Lung (tissue), 17 donors: ENCODE measurements at places on chromosomes 4 and X.

DNA sequence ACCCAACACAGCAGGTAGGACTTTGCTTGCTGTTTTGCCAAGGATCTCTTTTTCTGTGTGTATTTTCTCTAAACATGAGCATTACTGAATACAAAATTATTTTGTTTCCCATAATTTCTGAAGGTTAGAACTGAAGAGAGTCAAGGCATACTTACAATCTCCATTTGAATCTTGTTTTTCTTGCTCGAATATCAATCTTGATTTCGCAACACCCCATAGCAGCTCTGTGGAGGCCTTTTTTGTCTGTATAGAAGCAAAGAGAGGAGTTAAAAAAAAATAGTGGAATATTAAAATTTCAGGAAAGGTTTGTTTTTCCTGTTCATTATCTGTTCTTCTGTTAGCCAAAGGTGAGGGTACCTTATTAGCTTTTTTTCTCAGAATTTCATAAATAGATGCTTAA lies 92.9 kb downstream of the TNIP2 start:
- no peak for DNase-seq

GRCh38 chr4:37440501-37440900 lies 196.0 kb downstream of the NWD2 start:
- DNase-seq, result no peak

DNA sequence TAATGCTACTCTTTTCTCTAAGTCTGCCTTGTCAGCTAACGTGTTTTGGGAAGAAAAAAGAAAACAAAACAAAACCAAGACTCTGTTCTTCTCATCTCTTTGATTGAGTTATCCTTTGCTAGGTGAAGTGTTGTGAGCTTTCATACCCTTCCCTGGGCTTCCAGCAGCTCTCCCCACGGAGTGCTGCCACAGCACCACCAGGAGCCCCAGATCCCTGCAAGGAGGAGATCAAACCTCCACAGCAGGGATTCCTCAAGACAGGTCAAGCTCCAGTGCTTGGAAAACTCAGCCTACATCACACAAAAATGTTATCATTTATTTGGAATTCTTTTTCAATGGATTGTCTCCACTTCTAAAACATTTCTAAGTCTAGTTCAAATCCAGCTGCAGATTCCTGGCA lies 1981.9 kb upstream of the TENM3 start:
- DNase-seq, result no peak

- DNase-seq, result no peak
These were observed 21.6 kb downstream of the ADD1 start for GRCh38 chr4:2865196-2865780.

- DNase-seq, result no peak
These were observed 50.0 kb upstream of the BRS3 start for GRCh38 chrX:136437774-136438173.

- no peak for DNase-seq
These were observed 521.2 kb downstream of the MID1IP1 start for GRCh38 chrX:39322496-39322895.

DNA sequence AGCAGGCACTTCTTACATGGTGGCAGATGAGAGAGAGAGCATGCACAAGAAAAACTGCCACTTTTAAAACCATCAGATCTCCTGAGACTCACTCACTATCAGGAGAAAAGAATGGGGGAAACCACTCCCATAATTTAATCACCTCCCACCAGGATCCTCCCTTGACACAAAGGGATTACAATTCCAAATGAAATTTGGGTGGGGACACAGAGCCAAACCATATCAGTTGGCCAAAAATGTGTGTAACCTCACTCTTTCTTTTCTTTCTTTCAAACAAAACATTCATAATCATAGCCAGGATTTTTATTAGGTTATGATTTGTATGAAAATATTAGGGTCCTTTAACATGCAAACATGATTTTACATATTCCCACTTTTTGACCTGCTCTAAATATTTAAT lies 222.1 kb downstream of the PCDH18 start:
- no peak for DNase-seq

DNA sequence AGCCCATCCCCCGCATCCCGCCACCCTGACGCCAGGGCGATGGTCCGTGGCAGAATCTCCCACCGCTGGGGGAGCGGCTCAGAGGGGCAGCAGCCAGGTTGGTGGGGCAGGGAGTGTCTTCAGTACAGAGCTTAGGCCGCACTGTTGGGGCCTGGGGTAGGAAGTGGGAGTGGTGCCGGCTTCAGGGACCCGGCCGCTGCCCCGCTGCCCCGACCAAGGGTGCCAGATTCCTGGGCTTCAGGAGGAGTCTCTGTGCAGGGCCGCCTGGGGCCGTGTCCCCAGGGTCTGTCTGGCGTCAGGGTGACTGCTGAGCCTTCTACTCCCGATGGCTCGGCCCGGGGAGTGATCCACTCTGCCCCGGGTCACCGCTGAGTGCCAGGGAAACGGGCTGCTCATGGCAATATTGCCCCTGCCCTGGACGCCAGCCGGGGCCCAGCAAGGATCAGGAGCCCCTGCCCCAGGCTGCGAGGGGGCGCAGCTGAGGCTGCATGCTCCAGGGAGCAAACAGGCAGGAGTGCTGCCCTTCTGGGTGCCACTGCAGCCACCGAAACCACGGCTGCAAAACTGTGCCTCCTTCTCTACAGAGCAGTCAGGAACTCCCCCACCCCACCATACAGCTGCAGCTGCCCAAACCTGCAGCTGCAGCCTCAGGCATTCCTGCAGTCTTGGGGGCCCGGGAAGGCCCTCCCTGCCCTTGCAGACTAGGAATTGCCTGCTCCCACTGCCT lies 1206.1 kb downstream of the ARAP2 start:
- no peak for DNase-seq

- DNase-seq, result no peak
These were observed 74.8 kb upstream of the CPXCR1 start for GRCh38 chrX:88672261-88672660.

- DNase-seq, result no peak
These were observed 9.2 kb upstream of the TREX2 start for GRCh38 chrX:153454901-153455550.

DNA sequence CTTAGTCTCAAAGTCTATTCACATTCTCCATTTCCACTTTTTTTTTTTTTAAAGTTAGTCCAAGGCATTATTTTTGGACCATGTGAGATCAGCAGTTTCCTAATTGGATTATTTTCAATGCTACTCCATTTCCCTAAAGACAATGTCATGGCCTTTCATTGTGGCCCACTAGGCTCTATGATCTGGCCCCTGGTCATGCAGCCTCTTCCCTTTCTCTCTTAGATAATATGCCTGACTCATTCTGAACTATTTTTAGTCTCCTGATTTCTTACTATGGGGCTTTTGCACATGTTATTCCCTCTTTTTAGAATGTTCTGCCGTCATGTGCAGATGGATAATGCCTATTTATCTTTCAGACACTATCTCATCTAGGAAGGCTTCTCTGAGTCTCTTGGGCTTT lies 157.3 kb downstream of the TMA16 start:
- DNase-seq, result no peak

GRCh38 chr4:183766140-183766539 lies 107.0 kb downstream of the TRAPPC11 start:
- no peak for DNase-seq

GRCh38 chr4:8050555-8051206 lies 107.9 kb downstream of the ABLIM2 start:
- peak; percentile 97 for DNase-seq

DNA sequence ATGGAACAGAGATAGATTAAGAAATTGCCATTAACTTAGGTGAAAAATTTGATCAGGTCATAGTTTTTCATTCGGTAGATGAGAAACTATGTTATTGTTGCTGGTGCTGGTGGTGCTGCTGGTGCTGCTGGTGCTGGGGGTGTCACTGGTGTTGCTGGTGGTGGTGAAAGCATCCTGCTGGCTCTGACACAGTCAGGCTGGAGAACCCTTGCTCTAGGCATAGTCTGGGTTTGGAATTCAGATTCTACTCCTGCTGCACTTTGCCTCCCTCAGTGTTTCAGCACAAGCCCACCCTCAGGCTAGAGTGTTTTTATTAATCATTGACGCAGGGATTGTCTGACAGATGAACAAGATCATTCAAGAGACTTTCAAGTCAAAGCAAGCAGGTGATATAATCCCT lies 80.2 kb downstream of the USP46 start:
- DNase-seq, result no peak

DNA sequence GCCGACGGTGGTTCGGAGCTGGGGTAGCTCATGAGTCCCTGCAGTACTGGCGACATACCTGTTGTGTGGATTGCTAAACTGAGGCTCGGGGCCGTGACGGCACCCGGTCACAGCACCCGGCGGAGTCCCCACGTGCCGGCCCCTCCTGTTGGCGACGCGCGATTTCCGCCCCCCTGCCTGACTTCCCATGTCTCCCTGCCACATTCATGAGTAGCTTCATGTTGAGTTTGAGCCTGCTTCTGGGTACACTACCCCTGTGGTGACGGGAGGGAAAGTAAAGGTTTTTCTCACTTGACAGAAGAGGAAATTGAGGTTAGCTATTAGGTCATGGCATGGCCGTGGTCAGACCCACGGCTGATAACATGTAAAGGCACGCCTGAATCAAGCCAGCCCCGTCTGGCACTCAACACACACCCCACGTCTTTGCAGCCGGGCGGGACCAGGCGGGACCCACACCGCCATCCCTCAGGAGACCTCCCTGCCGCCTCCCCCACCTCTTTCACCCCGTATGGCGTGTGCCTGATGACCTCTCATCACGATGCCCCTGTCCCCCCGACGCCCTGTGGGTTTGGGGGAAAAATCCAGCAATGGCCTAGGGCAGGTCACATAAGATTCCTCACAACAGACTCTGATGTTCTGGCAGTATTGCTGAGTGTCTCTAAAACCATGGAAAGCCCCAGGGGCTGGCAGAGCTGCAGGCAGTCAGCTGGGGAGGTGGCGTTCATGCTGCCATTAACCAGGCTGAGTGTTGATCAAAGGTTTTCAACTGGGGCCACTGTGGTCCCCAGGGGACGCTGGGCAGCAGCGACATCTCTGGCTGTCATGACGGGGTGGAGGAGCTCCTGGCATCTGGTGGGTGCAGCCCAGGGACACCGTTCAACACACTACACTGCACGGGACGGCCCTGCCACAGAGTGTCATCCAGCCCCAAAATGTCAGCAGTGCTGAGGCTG lies 29.2 kb downstream of the P2RY8 start:
- no peak for DNase-seq

DNA sequence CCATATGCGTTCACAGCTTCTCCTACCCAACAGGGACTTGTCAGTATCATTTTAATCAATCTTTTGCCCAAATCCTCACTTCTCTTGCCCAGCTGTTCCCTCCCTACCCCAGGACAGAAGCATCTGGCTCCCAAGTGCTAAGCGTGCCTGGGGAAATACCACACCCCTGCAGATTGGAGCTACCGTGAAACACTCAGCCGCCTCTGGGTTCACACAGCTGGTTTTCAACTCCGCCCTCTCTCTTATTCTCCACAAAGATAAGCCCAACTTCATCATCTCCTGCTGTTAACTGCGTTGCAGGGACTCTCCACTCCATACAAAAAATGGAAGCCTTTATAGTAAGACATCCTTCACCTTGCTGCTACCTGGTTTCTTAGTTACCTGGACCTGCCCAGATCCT lies 147.3 kb upstream of the FTHL17 start:
- DNase-seq, result no peak

DNA sequence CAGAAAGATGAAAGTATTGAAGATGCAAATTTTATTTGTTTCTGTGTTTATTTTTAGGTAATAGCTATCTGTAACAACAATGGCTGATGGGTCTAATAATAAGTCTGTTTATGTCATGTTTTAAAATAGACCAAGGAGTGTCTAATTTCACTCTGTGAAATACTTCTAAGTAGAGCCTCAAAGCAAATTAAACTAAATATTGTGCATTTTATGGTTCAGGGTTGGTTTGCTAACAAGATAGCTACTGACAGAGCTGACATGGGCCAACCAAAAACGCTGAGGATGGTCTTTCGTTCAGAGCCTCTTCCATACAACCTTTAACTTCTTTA lies 437.6 kb upstream of the CTSO start:
- no peak for DNase-seq

DNA sequence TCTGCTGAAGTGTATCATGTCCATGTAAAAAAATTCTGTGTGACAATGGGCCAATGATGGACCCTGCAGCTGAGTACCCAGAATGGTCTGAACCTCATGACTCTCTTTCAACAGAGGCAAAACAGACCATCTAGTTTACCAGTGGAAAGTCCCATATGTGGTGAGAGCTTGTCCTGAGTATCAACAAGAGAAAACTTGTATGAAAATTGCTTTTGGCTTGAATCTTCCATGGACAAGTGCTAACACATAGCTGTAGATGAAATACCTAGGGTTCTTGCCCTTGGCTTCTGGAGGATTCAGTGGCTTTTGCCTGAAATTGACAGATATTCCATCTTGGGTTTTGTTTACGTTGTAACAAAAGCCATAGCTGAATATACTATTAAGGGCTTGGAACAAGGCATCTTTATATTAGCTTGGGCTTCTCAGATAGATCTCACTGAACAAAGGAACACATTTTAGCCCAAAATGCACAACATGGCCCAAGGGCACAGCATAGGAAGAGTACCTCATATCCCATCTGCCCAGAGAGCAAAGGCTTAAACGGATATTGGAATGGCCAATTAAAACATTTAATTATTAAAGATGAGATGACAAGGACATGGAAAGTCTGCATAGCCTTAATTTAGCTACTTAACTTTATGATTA lies 128.5 kb upstream of the HPGD start:
- no peak for DNase-seq

DNA sequence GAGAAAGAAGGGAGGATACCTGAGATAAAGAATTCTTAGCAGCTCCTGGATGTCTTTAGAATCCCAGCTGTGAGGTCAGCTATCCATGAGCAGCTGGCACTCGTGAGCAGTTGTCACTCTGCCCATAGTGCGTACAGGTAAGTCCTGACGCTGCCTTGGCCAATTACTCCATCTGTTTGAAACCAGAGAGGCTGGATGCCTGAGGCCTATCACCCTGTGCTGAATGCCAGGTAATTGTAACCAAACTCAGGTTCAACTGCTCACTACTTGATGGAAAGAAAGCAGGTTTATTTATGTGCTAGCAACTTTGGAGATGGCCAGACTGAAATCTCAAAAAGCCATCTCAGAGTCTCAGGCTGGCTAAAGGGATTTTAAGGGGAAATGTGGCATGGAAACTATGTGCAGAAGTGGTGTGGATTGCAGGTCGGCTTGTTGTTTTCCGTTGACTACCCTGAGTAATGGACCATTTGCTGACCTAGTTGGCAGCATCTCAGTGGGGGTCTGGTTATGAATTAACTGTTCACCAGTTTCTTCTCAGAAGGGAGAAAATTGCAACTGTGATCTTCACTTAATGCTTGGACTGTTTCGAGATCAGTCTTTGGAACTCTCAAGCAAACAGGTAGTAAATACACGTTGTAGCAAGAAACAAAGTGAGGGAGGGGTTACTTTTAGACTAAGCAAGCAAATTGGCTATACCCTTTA lies 1614.0 kb upstream of the PCDH10 start:
- no peak for DNase-seq

DNA sequence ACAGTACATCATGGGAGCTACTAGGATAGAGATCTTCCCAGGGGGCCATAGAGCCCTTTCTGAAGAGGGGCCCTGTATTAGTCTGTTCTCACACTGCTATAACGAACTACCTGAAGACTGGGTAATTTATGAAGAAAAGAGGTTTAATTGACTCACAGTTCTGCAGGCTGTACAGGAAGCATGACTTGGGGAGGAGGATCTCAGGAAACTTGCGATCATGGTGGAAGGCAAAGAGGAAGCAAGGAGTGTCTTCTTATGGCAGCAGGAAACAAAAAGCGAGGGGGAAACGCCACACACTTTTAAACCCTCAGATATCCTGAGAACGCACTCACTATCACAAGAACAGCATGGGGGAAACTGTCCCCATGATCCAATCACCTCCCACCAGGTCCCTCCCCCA lies 4.2 kb upstream of the SLC9A6 start:
- DNase-seq, result no peak
